ENCODE measurements at places on chromosomes 11 and 22.

- no peak for DNase-seq
Measured at GRCh38 chr11:12215181-12215593, 104.8 kb downstream of the MICAL2 start.

GRCh38 chr22:39718206-39718605 is 147.7 kb downstream of the CACNA1I start:
- DNase-seq = no peak

DNA sequence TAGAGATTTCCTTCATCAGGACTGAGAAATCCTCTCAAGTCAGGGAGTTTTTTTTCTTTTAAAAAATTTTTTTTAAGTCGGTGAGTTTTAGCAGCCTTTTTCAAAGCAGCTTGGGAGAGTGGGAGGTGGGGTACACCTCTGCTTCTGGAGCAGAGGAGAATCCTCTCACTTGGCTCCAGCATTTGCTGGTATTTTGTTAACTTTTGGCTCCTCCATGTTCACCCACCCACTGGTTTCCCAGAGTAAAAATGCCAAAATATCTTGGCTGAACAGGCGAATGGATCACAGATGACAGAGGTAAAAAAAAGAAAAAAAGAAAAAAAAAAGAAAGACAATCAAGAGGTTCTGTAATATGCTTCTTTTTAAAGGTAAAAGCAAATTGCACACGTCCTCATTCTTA is 68.0 kb downstream of the GAB2 start:
- DNase-seq = no peak

- DNase-seq = no peak
Measured at GRCh38 chr11:1916986-1917522, 2.4 kb upstream of the TNNT3 start.

DNA sequence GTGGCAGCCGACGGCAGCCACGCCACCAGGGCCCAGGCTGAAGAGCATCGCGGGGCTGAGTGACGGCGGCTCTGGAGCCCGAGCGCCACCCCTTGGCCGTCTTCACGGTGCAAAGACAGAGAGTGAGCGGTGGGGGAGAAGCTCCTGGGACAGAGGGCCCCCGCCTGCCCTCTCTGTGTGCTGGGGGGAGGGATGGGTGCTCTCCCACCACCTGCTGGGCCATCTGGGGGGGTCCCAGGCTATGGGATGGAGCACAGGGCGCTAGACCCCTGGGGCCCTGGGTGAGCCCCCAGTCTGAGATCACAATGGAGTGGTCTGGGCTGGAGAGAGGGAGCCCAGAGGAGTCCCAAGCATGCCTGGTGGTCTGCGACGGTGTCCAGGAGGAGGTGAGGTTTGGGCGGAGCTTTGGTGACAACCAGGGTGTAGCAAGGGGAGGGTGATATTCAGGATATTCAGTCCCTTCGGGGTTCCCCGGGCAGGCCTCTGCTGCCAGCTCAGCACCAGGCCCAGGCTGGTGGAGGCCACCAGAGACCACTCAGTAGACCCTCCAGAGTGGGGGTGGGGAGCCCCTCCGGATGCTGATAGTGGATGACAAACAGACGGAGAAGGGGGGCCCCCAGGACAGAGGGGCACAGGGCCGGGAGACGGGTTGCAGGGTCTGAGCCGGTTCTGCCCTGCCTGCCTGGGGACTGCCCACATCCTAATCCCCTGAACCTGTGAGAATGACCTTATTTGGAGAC is 78.1 kb upstream of the PRR5 start:
- DNase-seq = no peak

GRCh38 chr11:13923716-13924650 is 38.5 kb upstream of the SPON1 start:
- DNase-seq = no peak

GRCh38 chr11:128480066-128480465 is 107.3 kb downstream of the ETS1 start:
- DNase-seq = no peak

GRCh38 chr11:76601724-76602123 is 68.8 kb downstream of the LRRC32 start:
- no peak for DNase-seq

All from hippocampal formation (tissue), 2 donors.